Lower leg skin (tissue), 4 donors: ENCODE measurements at places on chromosomes 7 and 10. TPM values are rescaled to one million over a fixed set of nuclear protein-coding genes. Genes with fewer than 3 reads are reported as not detected.

- DNase-seq: peak; percentile 78
Observed at GRCh38 chr10:117005026-117005526, at the start of gene SHTN1. TSS of gene SHTN1 (minus strand) at chr10:117005187. CDS start at chr10:117005079, 108 bp downstream.

GRCh38 chr10:62632071-62632809 lies 172.3 kb upstream of the ADO start:
- no peak for DNase-seq

DNA sequence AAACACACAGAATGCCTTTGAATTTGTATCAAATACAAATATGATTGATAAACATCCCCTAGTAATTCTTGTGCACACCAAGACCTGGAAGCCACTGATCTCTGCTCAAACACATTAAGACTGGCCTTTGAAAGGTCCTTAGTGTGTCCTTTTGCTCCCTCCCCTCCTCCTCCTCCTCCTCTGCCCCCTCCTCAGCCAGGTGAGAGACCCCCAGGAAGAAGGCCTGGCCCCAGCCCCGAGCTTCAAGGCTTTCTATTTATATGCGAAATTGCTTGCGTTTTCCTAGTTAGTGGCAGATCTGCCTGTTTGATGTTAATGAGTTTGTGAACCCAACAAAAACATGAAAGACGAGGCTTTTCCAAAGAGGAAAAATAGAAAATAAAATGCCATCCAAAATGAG lies 63.6 kb upstream of the TCF7L2 start:
- no peak for DNase-seq

DNA sequence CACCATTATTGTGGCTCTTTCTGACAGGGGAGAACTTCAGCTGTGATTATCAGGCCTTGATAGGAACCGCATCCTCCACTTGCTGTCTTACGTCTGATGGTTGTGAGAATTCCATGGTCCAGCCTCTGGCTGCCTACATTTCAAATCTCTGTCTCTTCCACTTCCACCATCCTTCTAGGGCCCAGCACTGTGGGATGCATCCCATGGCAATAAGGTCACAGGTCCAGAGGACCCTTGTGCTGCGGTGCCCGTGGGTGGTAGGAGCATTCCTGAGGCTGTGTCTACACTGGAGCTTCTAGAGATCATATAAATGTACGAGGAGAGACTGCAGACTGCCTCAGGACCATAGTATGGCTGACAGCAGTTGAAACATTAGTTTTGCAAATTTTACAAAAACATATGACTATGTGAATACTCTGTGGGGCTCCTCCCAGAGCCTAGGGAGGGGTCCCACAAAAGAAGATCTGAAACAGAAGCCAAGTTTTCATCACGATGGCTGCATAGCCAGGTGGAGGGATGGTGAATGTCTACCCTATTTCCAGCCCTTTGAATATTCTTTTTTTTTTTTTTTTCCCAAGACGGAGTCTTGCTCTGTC lies 11.8 kb downstream of the CALML3 start:
- peak; percentile 60 for DNase-seq

MSMB gene
- 46.7 TPM for total RNA-seq

DNA sequence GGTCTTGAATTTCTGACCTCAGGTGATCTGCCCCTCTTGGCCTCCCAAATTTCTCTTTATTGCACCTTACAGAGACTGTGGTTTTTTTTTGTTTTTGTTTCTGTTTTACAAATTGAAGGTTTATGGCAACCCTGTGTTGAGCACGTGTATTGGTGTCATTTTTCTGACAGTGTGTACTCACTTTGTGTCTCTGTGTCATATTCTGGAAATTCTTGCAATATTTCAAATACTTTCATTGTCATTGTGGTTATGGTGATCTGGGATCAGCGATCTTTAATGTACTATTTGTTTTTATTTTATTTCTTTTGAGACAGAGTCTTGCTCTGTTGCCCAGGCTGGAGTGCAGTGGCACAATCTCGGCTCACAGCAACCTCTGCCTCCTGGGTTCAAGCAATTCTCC lies 89.8 kb downstream of the PRTFDC1 start:
- DNase-seq: no peak

DNA sequence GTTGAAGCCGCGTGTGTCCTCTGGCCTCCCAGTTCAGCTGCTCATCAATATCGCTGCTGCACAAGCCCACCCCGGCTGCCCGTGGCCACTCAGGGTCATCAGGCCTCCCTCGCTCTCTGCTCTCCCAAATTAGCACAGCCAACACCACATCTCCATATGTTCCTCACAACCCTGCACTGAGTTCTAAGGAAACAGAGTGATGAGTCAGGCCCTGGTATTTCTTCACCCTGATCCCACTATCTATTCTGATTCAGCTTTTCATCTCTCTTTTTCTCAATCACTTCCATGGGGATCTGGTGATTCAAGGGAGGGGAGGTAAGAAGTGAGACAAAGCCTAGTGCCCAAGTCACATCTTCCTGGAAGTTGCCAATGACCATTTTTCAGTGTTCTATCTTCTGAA lies 23.8 kb downstream of the CYTH3 start:
- DNase-seq: no peak

DNA sequence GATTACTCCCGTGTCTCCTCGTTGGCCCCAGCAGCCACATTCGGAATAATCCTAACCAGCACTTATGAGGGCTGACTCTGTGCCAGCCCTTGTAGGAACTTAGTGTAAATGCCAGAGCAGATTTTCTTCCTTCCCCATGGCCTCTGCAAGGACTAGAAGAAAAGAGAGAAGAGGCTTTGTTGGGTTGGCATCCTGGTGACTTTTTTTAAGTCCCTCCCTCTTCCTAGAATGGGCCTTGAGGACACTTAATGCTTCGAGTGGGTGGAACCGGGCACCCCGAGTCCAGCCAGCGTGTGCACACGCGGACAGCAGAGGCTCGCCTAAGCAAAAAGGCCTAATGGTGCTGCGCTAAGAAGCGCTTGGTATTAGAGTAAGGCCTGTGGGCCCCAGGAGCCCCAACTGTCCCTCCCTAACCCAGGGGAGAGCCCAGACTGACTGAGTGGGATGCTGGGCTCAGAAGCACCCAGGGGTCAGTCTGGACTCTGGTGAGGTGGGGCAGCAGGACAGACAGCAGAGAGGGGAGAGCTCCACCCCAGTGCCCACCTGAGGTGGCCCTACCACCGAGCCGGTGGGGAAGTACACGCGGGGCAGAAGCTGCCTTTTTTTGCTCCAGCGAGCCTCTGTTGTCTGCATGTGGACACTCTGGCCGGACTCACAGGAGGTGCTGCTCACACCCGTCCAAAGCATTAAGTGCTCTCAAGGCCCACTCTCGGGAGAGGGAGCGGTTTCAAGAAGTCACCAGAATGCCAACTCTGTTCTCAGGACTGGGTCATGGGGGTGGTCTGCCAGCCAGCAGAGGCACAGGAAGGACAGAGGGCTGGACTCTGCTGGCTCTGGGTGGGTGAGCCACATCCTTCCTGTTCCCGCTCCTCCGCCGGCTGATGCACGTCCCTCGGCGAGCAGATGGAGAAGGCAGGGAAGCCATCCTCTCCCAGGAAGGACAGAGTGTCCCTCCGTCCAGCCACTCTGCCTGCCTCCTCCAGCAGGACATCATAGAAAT lies 12.5 kb downstream of the ITPRIP start:
- peak; percentile 88 for DNase-seq

- DNase-seq: no peak
Observed at GRCh38 chr10:71285180-71285545, 33.9 kb upstream of the SLC29A3 start.

SLC18A3 gene
- not detected for total RNA-seq

DNA sequence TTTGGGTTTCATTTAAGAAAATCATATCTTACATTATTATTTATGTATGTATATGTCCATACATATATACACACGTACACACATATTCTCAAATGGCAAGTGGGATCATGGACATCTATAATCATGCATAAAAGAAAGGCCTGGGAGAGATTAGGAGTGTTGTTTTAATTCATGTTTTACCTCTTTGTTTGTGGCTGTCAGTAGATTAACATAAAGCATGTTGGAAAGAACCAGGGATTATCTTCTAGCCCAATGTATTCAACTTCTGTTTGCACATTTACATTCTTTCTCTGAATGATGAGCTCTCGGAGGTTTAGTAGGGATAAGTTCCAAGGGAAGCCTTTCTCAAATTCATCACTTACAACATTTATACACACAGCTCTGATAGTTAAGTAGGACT lies 191.4 kb downstream of the NSUN6 start:
- DNase-seq: no peak

CFAP70 gene
- 0.94 TPM for total RNA-seq

GRCh38 chr7:110693344-110693743 lies 397.6 kb upstream of the LRRN3 start:
- DNase-seq: no peak

GRCh38 chr10:27197980-27198620 lies 42.5 kb downstream of the ACBD5 start:
- no peak for DNase-seq

DNA sequence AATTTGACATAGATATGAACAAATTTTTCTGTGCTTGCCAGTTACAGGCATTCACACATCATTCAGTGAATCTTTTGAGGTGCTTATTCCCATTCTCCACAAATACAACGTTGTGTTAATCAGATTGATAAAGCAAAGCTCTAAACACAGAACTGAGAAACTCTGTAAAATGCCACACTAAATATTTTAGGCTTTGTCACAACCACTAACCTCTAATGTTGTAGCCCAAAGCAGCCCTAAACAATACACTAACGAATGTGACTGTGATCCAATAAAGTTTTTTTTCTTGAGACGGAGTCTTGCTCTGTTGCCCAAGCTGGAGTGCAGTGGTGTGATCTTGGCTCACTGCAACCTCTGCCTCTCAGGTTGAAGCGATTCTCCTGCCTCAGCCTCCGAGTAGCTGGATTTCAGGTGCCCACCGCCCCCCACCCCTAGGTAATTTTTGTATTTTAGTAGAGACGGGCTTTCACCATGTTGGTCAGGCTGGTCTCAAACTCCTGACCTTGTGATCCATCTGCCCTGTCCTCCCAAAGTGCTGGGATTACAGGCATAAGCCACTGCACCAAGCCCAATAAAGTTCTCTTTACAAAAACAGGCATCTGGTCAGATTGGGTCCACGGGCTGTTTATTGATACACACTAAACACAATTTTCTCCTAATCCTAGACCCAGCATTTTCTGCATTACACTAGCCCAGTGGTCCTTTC lies 6.9 kb downstream of the CYCS start:
- DNase-seq: no peak

- DNase-seq: no peak
Observed at GRCh38 chr10:123772645-123773508, 106.7 kb downstream of the GPR26 start.

DNA sequence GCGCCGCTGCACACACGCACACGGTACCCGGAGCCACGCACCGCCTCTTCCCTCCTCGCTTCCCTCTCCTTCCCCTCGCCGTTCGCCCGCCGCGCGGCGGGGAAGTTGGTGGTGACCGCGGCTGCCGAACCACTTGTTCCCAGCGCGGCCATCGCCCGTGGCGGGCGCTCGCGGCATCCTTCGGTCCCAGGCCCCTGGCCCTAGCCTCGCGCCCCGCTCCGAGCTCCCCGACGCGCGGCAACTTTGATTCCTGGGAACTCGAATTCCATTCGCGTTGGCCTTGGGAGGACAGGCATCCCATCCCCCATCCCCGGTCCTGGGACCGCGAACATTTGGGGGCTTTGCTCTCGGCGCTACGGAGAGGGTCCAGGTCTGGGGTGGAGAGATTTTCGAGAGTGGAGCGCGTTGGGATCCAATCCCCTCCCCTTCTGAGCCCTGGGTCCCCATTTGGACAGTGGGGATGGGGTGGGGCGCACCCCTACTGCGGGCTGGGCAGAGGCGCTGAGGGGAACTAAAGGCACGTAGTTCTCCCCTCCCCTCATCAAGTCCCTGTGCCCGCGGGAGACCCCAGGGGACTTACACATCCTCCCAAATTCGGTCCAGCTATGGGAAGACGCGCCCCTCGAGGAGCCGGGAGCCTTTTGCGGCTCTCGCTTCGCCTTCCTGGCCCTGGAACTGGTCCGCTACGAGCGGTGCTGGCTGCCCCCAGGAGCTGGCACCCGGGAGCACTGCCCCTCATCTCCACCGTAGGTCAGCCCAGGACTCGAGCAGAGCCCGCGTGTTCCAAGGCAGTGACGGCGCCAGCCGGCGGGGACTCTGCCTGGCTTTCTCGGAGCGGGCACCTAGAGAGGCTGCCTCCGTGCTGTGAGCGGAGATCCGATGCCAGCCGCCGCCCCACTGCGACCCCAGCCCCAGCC lies 834 bp downstream of the CDH23 start:
- DNase-seq: no peak

DNA sequence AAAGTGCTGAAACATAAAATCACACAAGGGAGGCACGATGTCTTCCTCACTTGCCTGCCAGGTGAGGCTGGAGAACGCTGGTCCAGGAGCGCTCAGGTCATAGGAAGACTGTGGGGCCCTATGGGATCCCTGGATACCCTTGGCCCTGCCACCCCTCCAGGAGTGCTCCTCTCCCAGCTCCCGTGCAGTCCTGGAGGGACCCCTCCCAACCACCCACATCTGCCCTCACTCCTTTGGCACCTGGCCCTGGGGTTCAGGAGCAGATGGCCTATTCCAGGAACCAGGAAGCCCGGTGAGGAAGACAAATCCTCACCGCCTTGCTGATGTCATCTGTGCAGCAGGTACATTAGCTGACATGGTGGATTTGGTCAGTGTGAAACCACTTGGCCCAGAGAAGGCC lies 3.7 kb upstream of the CXCL12 start:
- no peak for DNase-seq

MYL10 gene
- not detected for total RNA-seq
